GM13977 (cell line): ENCODE measurements at places on chromosomes 16 and 17.
A peak's percentile ranks its signal among the peaks of the same experiment; 100 is the strongest.

- DNase-seq, result peak; percentile 85
Observed at GRCh38 chr17:79391376-79392233, 219.2 kb downstream of the RBFOX3 start.

DNA sequence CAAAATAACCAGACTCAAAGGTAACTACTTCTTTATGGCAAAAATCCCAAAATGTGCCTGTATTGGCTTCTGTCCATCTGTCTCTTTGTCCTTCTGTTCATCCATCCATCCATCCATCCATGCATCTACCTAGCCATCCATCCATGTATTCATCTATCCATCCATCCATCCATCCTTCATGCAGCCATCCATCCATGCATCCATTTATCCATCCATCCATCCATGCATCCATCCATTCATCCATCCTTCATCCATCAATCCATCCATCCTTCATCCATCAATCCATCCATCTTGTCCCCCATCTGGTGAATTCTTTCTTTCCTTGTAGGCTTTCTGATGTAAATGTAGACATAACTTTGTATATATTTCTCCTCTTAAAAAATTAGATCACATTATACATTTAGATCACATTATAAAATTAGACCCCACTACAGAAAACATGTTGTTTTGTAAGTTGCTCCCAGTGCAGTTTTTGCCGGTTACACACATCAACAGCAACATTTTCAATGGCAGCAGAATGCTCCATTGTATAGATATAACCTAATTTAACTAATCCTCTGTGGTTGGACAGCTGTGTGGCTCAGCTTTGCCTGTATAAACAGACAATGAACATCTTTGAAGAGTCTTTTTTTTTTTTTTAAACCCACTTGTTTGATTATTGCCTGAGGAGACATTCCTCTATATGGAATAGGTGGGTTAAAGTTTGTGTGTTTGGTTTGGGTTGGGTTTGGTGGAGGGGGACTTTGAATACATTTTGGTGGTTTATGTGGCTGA, 72.0 kb downstream of the MSI2 start:
- no peak for DNase-seq

- no peak for DNase-seq
Observed at GRCh38 chr16:46649588-46650253, 28.5 kb upstream of the SHCBP1 start.

DNA sequence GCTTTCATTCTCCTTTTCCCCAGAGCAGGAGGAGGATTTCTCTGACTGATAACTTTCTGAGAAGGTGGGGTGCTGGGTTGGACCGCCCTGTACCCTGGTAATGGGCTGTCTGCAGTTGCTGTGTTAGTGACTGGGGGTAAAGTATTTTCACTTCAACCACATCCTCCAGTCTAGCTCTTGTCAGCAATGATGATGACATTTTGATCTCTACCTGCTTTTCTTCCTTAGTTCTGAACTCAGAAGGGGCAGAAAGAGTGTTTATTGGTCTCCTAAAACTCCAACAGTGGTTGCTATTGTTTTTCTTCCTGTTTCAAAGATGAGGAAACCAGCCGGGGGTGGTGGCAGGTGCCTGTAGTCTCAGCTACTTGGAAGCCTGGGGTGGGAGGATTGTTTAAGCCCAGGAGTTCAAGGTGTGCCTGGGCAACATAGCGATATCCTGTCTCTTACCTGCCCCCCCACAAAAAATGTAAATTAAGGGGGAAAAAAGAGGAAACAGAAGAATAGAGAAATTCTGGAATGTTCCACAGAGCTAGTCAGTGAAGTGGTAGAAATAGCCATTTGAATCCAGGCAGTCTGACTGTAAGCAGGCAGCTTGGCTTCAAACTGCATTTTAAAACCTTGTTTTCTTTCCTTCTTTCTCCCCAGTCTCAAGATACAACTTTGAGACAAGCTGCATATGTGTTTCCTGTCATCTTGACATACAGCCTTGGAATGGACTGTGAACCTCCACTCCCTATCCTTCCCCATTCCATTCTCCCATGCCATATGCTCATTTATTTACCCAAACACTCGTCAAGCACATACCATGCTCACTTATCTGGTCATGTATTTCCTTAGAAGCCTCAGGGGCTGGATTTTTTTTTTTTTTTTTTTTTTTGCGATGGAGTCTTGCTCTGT, 3.3 kb upstream of the N4BP1 start:
- peak; percentile 69 for DNase-seq

- DNase-seq, result no peak
Observed at GRCh38 chr16:30925995-30926811, 2.8 kb downstream of the FBXL19 start.

DNA sequence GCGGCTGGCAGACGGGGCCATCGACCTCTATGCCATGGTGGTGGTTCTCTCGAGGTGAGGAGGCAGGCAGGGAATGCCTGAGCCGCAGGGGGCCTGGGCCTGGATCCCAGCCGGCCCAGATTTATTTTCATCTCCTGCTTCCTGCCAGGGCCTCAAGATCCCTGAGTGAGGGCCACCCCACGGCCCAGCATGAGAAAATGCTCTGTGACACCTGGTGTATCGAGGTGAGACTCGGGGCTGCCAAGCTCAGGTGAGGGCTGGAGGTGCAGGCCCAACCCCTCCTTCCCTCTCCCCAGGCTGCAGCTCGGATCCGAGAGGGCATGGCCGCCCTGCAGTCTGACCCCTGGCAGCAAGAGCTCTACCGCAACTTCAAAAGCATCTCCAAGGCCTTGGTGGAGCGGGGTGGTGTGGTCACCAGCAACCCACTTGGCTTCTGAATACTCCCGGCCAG, 4.9 kb downstream of the ACADVL start:
- DNase-seq, result no peak
